ENCODE measurements at places on chromosomes 5 and 9.

DNA sequence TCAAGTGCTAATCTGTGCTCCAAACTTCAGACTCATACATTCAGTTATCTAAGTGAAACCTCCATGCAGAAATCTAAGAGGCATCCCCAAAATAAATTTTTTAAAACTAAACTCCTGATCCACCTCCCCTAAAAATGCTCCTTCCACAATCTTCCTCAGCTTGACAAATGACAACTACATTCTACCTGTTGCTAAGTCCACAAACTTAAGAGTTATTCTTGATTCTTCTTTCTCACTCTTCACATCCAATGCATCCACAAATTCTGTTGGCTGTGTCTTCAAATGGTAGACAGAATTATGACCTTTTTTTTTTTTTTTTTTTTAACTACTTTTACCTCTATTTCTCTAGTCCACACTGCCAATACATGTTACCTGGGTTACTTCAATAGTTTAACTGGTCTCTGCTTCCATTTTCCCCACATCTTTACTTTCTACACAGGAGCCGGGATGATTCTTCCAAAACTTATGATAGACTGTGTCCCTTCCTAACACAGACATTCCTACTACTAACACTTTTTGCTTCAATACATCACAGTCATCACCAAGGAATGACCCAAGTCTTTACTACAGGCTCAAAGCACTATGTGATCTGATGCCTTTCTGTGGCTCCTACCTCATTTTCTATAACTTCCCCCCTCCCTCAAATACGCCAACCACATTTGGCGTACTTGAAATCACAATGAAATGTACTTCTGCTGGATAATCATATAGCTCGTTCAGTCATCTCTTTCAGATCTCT lies 143.6 kb downstream of the PDE4D start:
- no peak for DNase-seq

DNA sequence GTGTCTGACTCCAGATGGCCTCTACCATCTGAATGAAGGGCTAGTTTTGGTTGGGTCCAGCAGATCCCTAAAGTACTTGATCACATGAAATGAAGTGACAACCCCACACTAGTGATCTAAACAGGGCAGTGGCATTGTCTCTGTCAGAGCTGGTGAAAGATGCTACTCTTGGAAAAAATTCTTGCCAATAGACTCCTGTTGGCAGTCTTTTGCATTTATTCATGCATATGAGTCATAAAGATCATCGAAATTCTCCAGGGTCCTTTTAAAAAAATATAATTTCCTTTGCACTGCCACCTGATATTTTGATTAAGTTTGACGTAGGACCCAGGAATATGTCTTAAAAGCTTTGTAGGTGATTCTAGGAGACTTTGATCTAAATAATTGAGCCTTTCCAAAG lies 135.1 kb upstream of the ELL2 start:
- DNase-seq: no peak

DNA sequence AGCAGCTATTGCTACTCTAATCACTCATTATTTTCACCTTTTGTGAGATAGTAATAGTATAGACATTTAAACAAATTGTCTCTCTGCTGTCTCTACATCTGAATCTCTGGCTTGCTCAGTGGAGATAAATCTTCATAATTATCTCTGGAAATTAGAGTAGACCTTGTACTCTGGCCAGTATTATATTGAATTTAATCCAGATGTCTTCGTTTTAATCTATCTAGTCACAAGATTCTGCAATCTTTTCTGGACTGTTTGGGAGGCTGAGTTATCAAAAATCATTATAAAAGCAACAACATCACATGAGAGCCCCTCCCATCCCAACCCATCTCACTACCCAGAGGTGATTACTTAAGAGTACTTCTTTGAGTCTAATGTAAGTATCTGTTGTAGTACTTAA lies 19.0 kb downstream of the ARHGAP26 start:
- DNase-seq: no peak

DNA sequence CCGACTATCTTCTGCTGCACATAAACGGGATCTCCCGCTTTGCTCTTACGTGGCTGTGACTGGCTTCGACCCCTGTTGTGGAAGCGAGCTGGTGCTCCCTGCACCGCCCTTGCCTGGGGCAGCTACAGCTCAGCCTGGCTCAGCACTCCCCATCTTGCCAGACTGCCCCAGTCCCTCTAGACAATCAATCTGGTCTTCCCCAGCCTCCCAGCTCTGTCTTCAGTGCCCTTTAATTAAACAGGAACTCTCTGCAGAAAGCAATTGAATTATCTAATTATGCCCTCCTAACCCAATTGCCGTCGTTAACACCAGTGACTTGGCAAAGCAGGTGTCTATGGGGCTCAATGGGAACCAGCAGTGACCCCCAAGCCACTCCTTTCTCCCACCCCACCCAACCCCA lies 18.9 kb upstream of the NTNG2 start:
- DNase-seq: no peak

Data from pons (tissue), 1 donor.